Activated naive CD8-positive, alpha-beta T cell treated with anti-CD3 and anti-CD28 coated beads for 36 hours (primary cell): ENCODE measurements at places on chromosomes 3 and 15. TPM values are rescaled to one million over a fixed set of nuclear protein-coding genes. Genes with fewer than 3 reads are reported as not detected.

GRCh38 chr3:52366527-52366926, 50.4 kb downstream of the DNAH1 start:
- no peaks in the 10 kb centered on the region for H3K27me3 ChIP-seq
- no peak overlapping the region for H3K4me3 ChIP-seq
- no peak for DNase-seq
- H3K27ac ChIP-seq, result no peak overlapping the region

Gene GPR149
- total RNA-seq, result not detected

DNA sequence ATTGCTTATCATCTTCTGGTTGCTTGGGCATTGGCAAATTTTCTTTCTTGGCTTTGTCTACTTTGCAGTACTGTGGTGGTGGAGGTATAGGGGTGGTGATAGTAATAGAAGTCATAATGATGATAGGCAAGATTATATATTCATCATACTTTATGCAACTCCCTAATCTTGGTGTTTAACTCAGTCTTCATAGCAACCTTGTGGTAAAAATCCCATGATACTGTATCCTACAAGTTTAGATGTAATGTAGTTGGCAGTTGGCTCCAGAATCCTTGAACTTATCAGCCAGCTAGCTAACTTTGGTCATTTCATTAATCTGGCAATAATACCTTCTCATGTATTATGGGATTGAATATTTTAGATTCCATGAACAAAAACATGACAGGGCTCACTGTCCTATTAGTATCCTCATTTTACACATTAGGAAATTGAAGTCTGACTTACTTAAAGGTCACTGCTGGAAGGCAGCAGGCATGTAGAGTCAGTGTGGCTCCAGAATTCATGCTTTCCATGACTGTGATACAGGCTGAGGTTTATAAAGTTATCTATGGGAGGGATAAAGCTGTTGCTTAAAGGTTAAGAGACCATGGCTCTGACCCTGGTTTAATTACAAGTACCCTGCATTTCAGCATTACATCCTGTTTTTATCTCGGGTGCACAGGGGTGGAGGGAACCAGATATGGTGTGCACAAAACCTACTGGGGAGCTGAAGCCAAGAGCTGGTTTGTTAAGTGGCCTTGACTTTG, 33.3 kb downstream of the RBMS3 start:
- no peak for DNase-seq
- H3K4me3 ChIP-seq, result no peak overlapping the region
- H3K4me1 ChIP-seq, result no peaks in the 10 kb centered on the region
- no peak overlapping the region for H3K27ac ChIP-seq

GRCh38 chr3:9806137-9806536, 3.9 kb upstream of the TTLL3 start:
- peaks cover 21% of the 10 kb centered on the region for H3K36me3 ChIP-seq
- no peak overlapping the region for H3K27ac ChIP-seq
- no peak overlapping the region for H3K4me3 ChIP-seq
- H3K27me3 ChIP-seq, result no peaks in the 10 kb centered on the region

Gene DLL4
- not detected for total RNA-seq

- no peaks in the 10 kb centered on the region for H3K27me3 ChIP-seq
- H3K27ac ChIP-seq, result no peak overlapping the region
- H3K36me3 ChIP-seq, result no peaks in the 10 kb centered on the region
- no peak overlapping the region for H3K4me3 ChIP-seq
- no peak for DNase-seq
- no peaks in the 10 kb centered on the region for H3K4me1 ChIP-seq
Observed at GRCh38 chr15:87728998-87729397, 527.5 kb downstream of the NTRK3 start.

DNA sequence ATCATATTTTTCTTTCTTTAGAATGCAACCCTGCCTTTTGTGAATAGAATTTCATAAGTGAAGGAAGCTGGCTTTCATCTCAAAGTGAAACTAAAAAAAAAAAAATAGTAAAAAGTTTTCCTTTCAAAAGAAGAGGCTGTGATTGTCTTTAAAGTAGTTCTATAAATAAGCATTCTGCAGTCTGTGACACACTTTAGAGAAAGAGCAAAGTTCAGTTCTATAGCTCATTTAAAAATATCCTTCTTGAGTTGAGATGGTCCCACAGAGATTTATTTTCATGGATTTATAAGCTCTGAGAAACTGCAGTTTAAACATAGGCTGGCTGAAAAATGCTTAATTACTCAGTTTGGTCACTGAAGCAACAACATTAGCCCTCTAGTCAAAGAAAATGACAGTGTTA, 36.1 kb upstream of the CNTN6 start:
- H3K36me3 ChIP-seq, result no peaks in the 10 kb centered on the region
- no peak overlapping the region for H3K27ac ChIP-seq
- H3K4me3 ChIP-seq, result no peak overlapping the region
- no peak for DNase-seq
- no peaks in the 10 kb centered on the region for H3K4me1 ChIP-seq
- H3K27me3 ChIP-seq, result no peaks in the 10 kb centered on the region

DNA sequence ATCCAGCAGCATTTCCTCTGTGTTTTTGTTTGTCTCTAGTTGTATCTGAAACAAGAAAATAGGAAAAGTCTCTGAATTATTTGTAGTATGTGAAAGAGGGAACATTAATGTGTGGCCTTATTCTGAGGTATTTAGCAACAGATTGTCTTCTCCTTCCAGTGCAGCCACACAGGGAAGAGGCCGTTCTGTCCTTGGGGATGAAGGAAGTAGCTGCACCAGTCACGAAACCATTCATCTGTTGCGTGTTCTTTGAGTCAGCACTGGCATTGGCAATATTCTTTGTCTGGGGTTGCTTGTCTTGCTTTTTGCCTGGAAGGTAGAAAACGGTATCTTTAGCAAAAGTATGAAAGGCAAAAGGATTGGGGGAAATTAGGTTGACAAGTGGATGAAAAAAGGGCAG, 91.6 kb downstream of the CDIN1 start:
- no peaks in the 10 kb centered on the region for H3K27me3 ChIP-seq
- no peak overlapping the region for H3K4me3 ChIP-seq
- H3K27ac ChIP-seq, result no peak overlapping the region
- peaks cover 8% of the 10 kb centered on the region for H3K36me3 ChIP-seq
- DNase-seq, result no peak

GRCh38 chr15:79930516-79930915, 33.7 kb upstream of the MTHFS start:
- H3K27me3 ChIP-seq, result peaks cover 11% of the 10 kb centered on the region
- DNase-seq, result no peak
- peaks cover 9% of the 10 kb centered on the region for H3K4me1 ChIP-seq
- H3K4me3 ChIP-seq, result no peak overlapping the region
- peaks cover 2% of the 10 kb centered on the region for H3K36me3 ChIP-seq
- no peak overlapping the region for H3K27ac ChIP-seq

DNA sequence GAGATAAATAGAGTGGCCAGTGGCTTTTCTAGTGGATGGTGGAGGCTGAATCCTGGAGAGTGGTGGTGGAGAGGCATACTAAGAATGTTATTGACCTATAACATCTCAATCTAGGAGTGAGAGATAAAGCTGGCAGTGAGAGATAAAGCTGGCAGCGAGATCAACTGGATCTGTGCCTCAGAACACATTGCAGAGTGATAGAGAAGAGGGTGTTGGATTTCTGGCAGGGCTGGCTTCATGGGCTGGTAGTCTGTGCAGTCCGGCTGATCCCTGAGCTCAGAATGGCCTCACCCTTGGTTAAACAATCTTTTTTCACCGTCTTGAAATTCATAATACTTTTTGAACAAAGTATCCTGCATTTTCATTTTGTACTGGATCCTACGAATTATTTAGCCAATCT, 221.2 kb downstream of the NLGN1 start:
- H3K4me3 ChIP-seq, result no peak overlapping the region
- no peaks in the 10 kb centered on the region for H3K36me3 ChIP-seq
- H3K27ac ChIP-seq, result no peak overlapping the region
- no peaks in the 10 kb centered on the region for H3K4me1 ChIP-seq

DNA sequence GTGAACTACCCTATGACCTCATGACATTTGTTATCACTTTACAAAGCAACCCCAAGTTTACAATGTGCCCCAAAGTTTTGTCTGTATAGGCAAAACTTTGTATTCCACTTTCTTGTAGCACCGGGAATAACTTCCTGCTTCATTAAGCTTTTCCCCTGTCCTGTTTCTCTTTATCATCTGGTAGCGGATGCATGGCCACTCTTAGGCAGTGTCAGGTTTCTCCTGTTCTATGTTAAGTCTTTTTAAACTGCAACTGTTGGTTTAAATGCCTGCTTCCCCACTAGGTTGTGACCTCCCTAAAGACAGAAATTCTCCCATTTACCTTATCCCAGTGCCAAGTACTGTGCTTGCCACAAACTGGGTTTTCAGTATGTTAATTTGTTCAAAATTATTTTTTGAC, 433.6 kb upstream of the DPH6 start:
- peaks cover under 1% of the 10 kb centered on the region for H3K27me3 ChIP-seq
- no peaks in the 10 kb centered on the region for H3K4me1 ChIP-seq
- H3K27ac ChIP-seq, result no peak overlapping the region
- no peak overlapping the region for H3K4me3 ChIP-seq
- H3K36me3 ChIP-seq, result no peaks in the 10 kb centered on the region
- no peak for DNase-seq

DNA sequence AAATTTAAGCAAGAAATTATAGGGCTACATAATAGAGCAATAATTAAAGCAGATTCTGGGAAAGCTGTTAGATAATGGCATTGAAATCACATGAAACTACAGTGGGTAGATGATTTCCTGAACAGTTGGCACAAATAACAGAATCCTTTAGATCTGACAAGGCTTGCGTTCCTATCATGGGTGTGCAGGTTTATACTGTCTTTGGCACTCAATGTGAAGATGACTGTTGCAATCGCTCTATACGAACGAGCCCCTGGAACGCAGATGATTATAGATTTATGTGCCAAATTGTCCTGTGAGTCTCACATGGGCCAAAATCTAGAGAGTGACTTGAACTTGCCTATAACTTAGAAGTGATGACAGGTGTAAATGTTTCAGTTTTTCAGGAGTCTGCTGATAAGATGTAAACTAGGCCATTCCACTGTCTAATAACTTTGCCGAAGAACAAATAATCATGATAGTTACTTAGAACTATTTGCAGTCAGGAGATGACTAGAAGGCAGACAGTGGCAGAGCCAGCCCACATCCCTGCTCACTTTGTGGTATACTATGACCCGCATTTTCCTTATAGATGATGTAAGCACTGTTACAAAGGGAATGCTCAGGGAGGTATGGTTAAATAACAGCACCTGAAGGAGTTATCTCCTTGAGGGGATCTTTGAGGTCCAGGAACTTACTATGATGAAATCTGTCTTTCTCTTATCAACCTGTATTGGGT, 30.5 kb upstream of the TRPC1 start:
- no peak overlapping the region for H3K27ac ChIP-seq
- H3K36me3 ChIP-seq, result no peaks in the 10 kb centered on the region
- no peaks in the 10 kb centered on the region for H3K27me3 ChIP-seq

GRCh38 chr3:74115906-74116305, 491.2 kb upstream of the PDZRN3 start:
- no peak for DNase-seq
- H3K27ac ChIP-seq, result no peak overlapping the region
- no peaks in the 10 kb centered on the region for H3K4me1 ChIP-seq
- no peak overlapping the region for H3K4me3 ChIP-seq
- H3K27me3 ChIP-seq, result no peaks in the 10 kb centered on the region

GRCh38 chr15:25793354-25794050, 69.6 kb downstream of the ATP10A start:
- peaks cover 55% of the 10 kb centered on the region for H3K4me1 ChIP-seq
- H3K36me3 ChIP-seq, result peaks cover 10% of the 10 kb centered on the region
- no peak overlapping the region for H3K4me3 ChIP-seq
- H3K27ac ChIP-seq, result no peak overlapping the region
- DNase-seq, result no peak
- H3K27me3 ChIP-seq, result no peaks in the 10 kb centered on the region

DNA sequence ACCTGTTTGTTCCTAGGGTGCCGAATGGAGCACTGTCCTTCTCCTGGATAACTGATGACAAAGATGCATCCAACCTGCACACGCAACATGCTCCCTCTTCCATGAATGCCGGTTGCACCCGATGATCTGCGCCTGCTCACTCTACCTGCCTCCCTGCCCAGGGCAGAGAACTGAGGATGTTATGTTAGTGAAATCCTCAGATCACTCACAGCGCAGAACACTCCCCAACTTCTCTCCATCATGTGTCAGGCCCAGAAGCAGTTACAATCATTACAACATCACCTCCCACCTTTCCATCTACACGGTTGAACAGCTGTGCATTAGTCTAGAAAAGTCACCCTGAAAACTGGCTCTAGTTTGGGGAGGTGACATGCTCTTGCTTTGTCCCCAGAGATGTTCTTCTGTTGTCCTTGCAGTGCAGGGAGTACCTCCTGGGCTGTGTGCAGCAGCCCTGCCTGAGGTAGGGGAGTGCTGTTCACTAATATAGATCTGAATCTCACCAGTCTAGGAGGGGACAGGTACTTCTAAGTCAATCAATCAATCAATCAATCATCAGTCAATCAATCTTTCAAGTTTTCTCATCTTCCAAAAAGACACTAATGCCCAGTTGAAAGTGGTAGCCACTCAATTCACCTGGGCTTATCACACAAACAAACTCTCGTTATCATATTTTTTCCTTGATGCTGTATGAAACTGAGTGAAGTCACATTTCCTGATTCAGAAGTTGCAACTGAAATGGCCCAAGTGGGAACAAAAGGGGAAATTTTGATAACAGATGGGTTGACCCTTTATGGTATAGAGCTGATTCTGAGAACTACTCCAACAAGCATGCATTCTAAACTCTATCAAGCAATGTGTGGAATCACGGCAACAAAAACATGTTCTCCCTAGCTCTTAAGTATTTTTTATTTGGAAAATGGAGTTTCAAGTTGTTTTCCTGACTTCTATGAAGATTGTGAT, 15.4 kb upstream of the ISLR start:
- peaks cover 36% of the 10 kb centered on the region for H3K4me1 ChIP-seq
- no peak overlapping the region for H3K27ac ChIP-seq
- H3K4me3 ChIP-seq, result no peak overlapping the region
- DNase-seq, result no peak

Gene CPNE9
- not detected for total RNA-seq

Gene GOLGA8R
- 1.8 TPM for total RNA-seq

DNA sequence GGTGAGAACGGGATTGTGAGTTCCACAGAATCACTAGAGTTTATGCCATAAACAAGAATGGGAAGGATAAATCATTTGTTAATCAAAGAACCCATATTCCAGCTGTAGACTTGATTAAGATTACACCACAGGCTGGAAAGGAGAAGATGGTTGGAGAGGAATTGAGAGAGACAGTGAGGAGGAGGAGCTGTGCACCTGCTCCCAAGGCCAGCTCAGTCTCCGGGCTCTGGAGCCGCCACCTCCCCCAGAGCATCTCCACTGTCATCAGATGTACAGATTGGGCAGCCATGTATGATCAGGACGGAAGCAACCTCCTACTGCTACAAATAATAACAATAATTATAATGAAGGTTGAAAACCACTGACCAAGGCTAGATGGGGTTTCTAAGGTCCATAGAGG, 170.0 kb downstream of the MINAR1 start:
- H3K27ac ChIP-seq, result no peak overlapping the region
- H3K27me3 ChIP-seq, result peaks cover 21% of the 10 kb centered on the region

Gene LRRC15
- not detected for total RNA-seq
